GM12891 (cell line): ENCODE measurements at places on chromosomes 5 and 9.

DNA sequence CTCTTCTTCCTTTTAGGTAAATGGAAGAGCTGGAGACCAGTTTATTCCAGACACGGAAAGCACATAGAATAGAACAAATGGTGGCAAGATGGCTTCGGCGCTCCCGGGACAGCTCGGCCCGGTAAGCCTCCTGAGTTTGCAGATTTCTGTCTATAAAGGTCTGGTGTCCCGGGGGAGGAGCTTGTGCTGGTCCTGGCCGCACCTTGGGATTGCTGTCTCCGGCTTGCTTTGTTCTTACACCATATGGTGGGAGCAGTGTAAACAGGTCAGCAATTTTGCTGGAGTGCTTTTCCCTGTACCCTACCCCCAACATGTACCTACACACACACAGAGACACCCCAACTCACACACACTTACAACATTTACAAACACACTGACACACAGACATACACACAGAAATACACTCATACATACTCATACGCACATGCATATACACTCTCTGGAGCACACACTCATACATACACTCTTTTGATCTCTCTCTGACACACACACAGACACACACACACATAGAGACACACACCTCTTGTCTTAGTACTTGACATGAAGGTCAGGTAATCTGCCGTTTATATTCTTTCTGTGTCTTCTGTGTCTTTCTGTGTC is 42.0 kb downstream of the FRMPD1 start:
- DNase-seq, result no peak

GRCh38 chr9:92970467-92970923 is 23.2 kb downstream of the FGD3 start:
- DNase-seq, result no peak

DNA sequence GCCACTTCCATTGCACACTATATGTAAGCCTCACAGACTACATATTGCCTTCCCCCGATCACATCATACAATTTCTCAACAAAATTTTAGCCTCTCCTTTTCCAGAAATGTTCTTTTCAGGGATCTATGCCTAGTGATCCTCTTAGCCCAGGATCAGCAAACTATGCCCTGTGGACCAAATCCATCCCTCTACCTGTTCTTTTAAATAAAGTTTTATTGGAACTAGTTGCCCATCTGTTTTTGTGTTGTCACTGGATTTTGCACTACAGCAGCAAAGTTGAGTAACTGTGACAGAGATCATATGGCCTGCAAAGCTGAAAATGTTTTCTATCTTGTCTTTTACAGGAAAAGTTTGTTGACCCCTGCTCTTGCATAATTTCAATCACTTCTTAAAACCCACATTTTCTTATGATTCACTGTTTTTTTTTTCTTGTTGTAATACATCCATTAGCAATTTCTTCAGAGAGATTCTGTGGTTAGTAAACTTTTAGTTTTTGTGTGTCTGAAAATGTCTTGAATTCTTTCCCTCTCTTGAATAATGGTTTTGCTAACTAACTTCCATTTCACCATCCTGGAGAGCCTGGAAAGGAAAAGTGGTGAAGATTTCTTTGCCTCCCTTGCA is 7.1 kb downstream of the TXNDC8 start:
- DNase-seq, result no peak

GRCh38 chr5:164713682-164714081 is 1208.3 kb downstream of the MAT2B start:
- no peak for DNase-seq

GRCh38 chr5:159917994-159918393 is 1.7 kb downstream of the ADRA1B start:
- no peak for DNase-seq

DNA sequence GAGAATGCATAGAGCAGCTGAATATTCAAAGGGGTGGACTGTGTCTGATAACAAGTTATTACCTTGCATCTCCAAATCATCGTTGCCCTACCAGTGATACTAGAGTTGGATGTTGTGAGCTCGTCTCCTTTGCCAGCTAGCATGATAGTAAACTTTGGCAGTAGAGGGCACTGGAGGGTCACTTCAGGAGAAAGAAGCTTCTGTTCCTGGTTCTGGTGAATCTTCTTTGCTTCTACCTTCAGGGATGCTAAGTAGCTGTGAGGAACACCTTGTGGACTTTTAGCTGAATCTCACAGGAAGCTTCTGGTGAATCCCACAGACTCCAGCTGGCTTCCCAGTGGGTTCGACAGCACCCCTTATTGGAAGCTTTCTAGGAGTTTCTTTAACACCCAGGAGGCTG is 626.6 kb upstream of the SGCD start:
- no peak for DNase-seq

DNA sequence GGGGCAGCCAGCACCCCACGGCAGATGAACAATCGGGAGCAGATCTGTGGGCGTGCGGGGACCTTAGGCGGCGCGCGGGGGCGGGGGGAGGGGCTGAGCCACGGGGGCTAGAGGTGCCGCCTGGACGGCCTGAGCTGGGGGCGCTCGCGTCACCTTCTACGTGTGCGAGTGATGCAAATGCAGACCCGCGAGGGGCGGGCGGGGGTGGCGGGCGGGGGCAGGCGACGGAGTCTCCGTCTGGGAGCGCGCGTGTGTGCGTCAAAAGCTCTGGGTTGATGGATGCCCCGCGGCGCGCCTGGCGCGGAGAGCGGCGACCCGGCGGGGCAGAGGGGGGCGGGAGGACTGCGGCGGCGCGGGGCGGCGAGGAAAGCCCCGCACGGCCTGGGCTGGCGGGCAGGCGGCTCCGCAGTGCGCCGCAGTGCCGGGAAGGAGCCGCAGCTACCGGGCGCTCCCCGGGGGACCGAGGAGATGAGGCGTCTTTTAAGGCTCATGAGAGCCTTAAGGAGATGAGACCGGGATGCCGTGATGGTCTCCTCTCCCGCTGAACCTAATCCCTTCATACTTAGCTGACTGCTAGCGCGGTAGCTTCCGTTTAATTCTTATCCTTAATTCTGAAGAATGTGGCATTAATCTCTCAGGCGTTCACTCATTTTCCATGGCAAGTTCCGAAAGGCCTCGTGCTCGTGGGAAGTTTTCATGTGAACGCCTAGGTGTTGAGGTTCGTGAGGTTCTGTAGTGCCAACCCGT is 1.5 kb downstream of the SV2C start:
- no peak for DNase-seq

DNA sequence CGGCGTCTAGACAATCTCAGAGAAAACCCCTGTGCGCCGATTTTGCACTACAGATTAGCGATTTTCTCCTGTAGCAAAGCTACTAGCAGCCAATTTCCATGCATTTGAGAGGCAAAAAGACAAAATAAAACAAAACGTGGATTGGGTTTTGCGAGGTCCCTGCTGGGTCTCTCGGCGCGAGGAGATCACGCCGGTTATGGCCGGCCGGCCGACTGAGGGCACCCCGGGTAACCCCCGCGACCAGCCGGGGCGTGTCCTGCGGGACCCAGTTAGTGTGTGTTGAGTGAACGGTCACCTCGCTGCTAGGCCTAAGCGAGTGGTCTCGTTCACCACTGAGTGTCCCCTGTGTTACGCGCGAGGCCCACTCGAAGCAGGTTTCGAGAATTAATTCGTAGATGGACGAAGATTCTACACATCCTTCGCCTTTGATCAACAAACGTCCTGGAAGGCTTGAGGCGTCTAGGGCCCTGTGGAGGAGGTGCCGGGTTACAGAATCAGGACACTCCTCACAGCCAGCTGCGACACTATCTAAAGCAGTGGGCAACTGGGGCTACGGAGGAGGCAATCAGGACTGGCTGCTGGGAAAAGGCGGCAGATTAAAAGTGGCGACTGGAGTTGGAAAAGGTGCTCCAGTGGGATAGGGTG is 764 bp upstream of the VDAC1 start:
- DNase-seq, result peak; percentile 55

DNA sequence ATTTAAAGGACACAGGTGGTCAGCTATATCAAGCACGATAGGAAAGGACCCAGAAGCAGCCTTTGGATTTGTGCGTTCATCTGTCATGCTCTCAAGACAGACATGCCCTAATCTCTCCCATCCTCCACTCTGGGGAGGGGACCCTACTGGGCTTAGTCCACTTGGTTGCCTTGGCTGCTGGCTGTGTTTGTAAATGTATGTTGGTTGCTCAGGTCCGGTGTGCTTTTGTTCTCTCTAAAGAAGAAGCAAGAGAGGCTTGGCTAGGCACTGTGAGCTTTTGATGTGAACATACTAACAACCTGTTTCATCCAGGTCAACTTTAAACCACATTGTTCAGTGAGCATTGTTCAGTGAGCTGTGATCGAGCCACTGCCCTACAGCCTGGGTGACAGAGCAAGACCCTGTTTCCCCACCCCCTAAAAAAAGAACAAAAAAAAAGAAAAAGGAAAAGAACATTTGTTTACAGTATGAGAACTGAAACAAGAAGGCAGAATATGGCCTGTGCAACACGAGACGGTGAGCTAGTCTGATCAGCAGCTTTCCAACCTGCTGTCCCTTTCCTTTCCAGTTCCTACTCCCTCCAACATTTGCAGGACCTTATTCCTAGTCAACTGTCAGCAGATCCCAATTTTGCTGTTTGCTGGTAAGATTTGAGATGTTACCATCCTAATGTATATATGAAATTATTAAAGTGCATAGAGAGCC is 228.3 kb downstream of the ARHGAP26 start:
- no peak for DNase-seq

DNA sequence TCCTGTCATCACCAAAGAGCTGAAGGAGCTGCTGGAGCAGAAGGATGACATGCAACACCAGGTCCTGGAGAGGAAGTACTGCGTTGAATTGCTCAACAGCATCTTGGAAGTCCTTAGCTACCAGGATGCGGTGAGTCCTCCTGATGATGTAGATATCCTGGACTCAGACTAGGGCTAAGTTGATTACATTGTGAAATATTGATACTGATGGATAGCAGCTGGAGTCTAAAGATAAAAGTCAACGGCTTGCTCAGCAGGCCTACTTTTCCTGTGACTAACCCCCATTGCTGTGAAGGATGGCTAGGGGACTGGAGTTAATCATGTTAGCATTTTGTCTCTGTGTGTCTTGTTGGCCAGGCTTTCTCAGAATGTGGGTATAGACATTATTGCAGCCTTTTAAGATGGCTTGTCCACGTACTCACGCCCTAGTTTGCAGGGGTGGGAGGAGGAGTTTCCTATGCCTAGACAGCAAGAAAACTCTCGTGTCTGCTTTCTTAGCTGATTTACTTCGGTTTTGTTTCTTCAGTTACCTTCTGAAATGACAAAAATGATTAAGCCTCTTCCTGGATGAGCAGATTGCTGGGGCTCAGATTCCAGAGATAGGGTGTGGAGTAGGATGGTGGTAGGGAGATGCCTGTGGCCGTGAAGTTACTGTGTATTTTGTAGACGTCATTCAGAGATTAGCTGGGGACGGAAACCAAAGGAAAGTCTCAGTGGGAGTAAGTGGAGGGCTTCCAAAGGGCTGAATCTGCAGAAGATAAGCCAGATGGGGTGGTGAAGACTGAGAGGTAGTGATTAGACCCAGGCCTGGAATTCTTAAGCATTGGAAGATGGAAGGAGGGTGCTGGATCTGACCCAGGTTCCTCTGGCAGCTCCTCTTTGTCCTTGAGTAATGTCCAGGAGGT is 166.3 kb downstream of the DOCK2 start:
- no peak for DNase-seq
